ENCODE measurements at places on chromosomes 7 and 10.

DNA sequence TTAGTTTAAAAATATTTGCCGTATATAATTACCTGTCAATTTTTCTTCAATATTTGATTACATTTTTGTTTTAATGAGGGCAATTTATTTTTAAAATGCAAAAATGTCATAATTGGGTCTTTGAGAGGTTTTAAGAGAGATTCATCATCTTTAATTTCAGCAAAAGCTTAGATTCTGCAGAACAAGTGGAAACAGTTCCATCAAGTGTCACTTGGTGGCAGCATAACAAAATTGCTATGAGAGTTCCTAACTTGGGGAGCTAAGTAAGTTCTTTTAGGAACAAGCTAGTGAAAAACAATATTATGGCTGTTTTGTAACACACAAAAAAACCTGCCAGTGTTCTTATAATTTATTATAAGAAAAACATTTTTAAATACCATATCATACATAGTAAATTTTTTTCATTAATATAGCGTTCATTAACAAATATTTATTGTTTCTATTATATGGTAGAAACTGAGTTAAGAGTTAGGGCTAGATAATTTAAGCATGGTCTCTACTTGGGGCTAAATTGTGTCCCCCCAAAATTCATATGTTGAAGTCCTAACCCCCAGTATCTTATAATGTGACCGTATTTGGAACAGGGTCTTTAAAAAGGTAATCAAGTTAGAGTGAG, 155.2 kb downstream of the MAGI2 start:
- no peak for DNase-seq

DNA sequence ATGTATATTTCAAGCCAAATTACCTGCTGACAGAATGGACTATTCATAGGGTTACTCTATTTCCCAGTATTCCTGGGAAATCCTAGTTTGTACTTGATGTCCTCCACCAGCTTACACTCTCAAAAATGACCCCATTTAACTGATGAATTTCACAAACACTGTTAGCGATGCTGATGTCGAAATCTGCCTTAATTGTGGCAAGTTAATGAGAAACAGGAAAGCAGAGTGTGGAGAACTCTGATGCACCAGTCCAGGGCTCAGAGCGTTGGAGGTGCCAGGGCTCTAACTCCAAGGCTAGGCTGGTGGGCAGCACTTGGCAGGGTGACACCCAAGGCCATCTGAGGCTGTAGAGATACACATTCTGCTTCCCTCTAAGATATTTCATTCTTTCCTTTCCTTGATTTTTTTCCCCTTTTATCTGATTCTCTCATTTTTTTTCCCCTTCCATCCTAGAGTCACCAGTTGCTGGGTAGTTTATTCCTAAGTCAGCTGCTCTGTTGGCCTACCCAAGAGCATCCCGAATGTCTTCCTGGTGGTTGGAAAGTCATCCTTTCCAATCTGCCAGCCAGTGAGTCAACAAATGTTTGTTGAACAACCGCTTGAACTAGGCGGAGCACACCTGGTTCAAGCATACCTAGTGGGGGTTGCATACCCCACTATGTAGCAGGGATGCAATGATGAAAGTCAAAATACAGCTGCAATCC, 525.0 kb upstream of the NRP1 start:
- no peak for DNase-seq

DNA sequence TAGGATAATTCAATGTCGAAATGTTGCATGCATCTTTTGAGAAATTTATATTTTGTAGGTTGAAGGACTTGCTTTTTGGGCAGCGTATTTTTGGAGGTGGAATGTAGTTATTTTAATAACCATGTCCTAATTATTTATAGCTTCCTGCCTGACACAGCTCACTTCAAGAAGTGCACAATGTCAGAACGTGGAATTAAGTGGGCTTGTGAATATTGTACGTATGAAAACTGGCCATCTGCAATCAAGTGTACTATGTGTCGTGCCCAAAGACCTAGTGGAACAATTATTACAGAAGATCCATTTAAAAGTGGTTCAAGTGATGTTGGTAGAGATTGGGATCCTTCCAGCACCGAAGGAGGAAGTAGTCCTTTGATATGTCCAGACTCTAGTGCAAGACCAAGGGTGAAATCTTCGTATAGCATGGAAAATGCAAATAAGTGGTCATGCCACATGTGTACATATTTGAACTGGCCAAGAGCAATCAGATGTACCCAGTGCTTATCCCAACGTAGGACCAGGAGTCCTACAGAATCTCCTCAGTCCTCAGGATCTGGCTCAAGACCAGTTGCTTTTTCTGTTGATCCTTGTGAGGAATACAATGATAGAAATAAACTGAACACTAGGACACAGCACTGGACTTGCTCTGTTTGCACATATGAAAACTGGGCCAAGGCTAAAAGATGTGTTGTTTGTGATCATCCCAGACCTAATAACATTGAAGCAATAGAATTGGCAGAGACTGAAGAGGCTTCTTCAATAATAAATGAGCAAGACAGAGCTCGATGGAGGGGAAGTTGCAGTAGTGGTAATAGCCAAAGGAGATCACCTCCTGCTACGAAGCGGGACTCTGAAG, 620 bp downstream of the ZRANB1 start:
- DNase-seq, result no peak

DNA sequence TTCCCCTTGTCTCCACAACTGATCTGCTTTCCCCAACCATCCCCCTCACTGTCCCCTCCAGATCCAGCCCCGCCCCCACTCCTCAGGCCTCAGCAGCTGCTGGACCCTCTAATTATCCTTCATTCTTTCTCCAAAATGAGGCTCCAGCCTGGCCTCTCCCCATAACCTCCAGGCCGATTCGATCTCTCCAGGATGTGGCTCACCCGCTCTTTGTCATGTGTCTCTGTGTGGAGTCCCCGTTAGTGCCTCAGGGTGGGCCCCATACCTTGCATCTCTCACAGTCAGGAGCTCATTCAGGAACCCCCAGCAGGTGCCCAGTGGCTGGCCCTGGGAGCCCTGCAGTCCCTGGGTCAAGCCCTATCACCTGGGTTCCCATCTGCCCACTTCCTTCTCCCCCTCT, 1.3 kb downstream of the PILRA start:
- DNase-seq, result no peak

- DNase-seq, result no peak
Observed at GRCh38 chr10:18140957-18141845, 977 bp downstream of the CACNB2 start.

- no peak for DNase-seq
Observed at GRCh38 chr10:79260811-79261740, 86.2 kb upstream of the PPIF start.

GRCh38 chr10:85618841-85619240, 747.8 kb downstream of the GRID1 start:
- DNase-seq, result no peak

GRCh38 chr7:106092204-106092603, 19.9 kb downstream of the SYPL1 start:
- DNase-seq, result no peak

DNA sequence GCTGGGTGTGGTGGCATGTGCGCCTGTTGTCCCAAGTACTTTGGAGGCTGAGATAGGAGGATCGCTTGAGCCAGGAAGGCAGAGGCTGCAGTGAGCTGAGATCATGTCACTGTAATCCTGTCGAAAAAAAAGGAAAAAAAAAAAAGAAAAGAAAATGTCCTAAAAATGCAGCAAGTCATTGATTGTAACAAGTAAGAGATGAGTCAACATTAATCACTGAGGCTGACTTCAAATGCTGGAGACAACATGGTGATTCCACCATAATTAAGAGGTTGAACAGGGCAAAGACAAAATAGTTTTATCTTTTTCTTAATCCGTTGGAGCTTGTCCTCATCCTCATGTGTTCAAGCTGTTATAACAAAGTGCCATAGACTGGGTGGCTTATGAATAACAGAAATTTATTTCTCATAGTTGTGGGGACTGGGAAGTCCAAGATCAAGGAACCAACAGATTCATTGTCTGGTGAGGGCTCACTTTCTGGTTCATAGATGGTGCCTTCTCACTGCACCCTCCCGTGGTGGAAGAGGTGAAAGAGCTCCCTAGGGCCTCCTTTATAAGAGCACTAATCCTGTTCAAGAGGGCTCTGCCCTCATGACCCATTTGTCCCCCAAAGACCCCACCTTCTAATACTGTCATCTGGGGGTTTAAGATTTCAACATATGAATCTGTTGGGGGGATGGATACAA, 60.3 kb downstream of the TBXAS1 start:
- no peak for DNase-seq

DNA sequence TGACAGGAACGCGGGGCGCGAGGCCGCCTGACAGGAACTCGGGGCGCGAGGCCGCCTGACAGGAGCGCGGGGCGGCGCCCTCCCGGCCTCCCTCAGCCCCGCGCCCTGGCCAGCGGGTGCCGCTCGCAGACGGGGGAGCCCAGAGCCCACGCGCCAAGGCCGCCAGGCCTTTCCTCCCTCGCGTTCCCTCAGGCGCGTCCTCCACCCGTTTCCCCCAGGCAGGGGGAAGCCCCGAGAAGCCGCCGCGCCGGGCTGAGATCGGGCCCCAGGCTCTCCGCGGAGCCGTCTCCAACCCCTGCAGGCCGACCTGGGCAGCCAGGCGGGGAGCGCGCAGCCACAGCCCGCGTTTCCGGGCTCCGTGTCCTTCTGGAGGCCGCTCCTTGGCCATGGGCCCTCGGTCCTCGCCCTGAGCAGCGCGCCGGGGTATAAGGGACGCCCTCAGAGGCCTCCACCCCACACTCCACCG, 17.7 kb downstream of the PTPRN2 start:
- DNase-seq, result no peak

DNA sequence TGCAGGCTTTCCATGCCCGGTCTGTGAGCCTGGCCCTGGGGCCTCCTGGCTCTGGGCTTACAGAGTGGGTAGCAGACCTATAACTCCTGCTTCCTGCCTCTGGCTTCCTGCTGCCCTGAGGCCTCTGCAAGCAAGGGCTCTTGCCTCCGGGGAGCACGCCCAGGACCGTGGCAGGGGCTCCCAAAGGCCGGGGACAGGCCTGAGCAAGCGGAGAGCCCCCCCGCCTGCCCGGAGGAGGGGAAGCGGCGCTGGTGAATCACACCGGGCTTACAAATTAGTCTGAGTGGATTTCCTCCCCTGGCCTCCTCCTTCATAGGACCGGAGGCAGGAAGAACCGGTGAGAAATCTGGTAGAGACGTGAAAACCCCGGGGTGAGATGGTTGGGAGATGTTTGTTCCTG, 1.5 kb upstream of the MYL10 start:
- no peak for DNase-seq

Measured in stimulated activated CD4-positive, alpha-beta T cell treated with anti-CD3 and anti-CD28 coated beads, Interleukin-1b, Interleukin-23, amount 100 ng/mL, for 48 hours (primary cell).